ENCODE measurements at places on chromosomes 5 and 9.

GRCh38 chr5:116675626-116675910 is 100.9 kb upstream of the SEMA6A start:
- no peak for DNase-seq

- no peak for DNase-seq
These were observed 4.1 kb downstream of the EQTN start for GRCh38 chr9:27292659-27293405.

DNA sequence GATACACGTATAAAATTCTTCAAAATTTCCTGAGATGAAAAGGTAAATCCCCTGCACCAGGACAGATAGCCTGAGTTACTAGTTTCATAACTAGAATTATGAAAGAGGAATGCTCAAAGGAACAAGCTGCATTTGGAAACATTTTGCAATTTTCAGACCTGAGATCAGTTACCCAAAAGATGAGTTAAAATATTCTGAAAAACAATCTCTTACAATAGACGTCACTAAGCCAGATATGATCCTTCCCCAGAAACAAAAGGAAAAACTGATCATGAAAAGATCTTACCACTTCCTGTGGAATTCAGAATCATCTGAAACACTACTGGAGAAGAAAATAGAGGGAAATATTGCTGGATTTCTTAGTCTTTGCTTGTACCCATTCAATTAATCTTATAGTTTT is 204.7 kb downstream of the ARRDC3 start:
- DNase-seq, result no peak

GRCh38 chr9:95488954-95489353 is 27.8 kb downstream of the PTCH1 start:
- DNase-seq, result no peak

- DNase-seq, result no peak
These were observed 616.6 kb downstream of the PDE4D start for GRCh38 chr5:59276917-59277372.

DNA sequence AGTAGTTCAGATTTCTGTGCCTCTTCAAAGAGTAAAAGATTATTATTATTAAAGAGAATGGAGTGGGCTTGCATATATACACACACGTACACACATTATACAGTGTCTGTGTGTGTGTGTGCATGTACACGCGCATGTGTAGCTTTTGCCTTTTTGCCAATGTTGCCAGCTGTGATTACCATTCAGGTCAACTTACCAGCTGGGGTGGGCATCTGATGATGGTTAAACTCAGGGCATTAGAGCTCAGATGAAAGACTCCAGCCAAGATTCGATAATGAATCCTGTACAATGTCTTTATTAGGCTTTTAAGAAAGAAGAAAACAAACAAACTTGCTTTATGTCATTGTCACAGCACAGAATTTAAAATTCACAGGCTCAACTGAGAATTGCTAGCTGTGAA is 296.5 kb upstream of the DMAC1 start:
- DNase-seq, result no peak

DNA sequence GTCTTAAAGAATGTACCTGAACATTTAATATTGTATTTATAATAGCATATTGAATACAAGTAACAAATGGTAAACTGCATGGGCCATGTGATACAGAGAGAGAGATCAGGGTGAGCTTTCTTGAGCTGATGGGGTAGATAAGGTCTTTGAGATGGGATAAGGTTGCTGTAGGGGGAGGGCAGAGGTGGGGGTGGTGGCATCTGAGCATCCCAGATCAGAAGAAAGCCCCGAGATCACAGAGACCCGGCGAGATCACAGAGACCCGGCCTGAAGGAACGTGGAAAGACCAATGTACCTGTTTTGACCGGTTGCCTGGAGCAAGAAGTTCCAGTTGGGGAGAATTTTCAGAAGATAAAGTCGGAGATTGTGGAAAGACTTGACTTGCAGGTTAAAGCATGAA is 6.6 kb downstream of the SMARCA2 start:
- DNase-seq, result no peak

GRCh38 chr5:157468293-157468965 is 8.4 kb downstream of the NIPAL4 start:
- no peak for DNase-seq

GRCh38 chr9:111036429-111036789 is 1.9 kb downstream of the LPAR1 start:
- DNase-seq, result no peak
